Stimulated activated CD4-positive, alpha-beta T cell treated with anti-CD3 and anti-CD28 coated beads, Interleukin-2, amount 100 ng/mL, for 4 hours (primary cell): ENCODE measurements at places on chromosomes 6 and 20.

- no peak for DNase-seq
Observed at GRCh38 chr20:63212792-63213191, 3.1 kb downstream of the YTHDF1 start.

GRCh38 chr6:33610067-33610466 lies 11.1 kb upstream of the ITPR3 start:
- no peak for DNase-seq

DNA sequence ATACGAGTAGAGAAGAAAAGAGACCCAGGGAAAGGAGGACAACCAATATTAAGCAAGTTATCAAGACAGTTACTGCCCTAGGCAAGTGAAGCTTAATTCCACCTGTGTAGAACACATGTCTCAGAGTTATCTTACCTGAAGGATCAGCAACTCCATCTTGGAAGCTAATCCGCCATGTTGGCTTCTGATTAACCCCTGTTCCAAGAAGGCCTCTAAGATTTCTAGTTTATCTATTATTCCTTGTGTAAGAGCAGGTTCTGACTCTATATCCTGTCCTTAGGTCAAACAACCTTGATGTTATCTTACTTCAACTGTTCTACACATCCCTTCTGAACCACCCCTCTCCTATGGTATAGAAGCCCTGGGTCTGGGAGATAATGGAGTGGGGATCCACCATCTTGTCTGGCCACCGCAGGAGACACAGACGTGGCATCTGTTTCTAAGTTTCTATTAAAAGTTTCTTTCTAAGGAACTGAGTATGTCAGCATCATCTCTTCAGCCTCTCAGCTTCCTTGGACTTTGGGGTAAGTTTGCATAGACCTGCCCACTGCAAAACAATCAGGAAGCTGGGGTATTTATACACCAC lies 27.7 kb upstream of the PTPN1 start:
- DNase-seq: no peak

GRCh38 chr6:163329991-163330390 lies 84.5 kb upstream of the QKI start:
- no peak for DNase-seq

DNA sequence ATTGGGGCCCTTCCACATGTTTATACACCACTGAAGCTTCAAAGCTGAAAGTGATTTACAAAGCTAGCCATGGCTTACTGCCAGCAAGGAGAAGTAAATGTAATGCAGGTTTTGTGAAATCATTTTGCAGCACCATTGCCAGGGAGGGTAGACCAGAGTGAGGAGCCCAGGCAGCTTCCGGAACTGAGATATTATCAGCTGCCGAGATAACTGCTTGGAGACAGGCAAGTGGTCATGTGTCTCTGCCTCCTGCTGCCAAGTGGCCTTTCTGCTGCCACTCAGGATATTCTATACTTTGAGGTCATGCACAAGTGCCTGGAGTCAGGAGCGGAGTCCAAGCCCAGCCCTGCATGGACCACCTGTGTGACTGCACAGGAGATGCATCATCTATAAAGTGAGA lies 160.2 kb downstream of the SYNDIG1 start:
- DNase-seq: no peak

GRCh38 chr6:168082860-168083513 lies 4.0 kb upstream of the FRMD1 start:
- DNase-seq: no peak

- DNase-seq: no peak
Observed at GRCh38 chr6:54071821-54072340, 39.4 kb upstream of the MLIP start.

DNA sequence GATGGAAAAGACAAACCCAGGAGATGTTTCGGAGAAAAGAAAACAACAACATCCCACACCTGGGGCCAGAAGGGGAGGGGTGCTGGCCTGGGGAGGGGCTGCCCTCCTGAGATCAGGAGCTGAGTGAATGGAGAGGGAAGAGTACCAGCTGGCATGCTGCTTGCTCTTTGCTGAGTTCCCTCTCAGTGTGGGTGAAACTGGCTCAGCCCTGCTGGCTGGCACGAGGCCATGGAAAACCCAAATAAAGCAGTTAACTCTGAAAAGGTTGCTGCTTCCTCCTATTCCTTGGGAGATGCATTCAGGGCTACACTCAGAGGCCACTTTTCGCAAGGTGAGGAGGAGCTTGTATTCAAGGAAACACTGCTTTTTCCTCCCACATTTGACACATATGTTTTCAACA lies 8.0 kb upstream of the KCNK16 start:
- DNase-seq: no peak

- DNase-seq: no peak
Observed at GRCh38 chr6:70860045-70860444, 96.8 kb downstream of the B3GAT2 start.

GRCh38 chr6:71045296-71045695 lies 88.4 kb upstream of the B3GAT2 start:
- no peak for DNase-seq

GRCh38 chr20:12984863-12985262 lies 23.9 kb upstream of the SPTLC3 start:
- DNase-seq: no peak

GRCh38 chr6:71334768-71335167 lies 46.2 kb downstream of the OGFRL1 start:
- DNase-seq: no peak

GRCh38 chr6:337805-338368 lies 45.6 kb downstream of the DUSP22 start:
- DNase-seq: peak; percentile 24

DNA sequence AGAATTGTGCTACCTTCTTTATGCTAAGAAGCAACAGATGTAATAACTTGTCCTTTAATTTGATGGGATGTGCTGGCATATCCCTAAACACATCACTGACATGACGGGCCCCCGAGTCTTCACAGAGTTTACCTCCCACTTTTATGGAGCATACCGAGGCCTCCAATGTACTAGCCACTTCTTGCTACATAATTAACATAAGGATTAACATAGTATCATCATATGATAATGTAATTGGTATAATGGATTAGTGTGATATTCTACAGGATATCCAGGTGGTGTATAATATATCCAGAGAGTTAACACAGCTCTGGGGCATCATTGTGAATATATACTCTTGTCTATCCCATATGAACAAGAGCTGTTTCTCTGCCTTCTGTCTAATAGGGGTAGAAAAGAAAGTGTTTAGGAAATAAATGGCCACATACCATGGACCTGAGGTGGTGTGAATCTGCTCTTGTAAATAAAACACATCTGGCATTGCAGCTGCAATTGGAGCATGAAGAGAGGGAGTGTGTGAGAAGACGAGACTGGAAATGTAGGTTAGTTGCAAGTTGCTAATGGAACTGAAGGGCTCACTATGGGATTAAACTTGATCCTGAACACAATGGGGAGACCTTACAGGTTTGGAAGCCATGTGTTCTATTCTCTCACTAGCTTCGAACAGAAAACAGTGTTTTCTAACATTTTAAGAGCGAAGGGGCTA lies 102.3 kb downstream of the IYD start:
- DNase-seq: no peak

GRCh38 chr6:18053078-18053477 lies 65.6 kb upstream of the KIF13A start:
- DNase-seq: no peak

DNA sequence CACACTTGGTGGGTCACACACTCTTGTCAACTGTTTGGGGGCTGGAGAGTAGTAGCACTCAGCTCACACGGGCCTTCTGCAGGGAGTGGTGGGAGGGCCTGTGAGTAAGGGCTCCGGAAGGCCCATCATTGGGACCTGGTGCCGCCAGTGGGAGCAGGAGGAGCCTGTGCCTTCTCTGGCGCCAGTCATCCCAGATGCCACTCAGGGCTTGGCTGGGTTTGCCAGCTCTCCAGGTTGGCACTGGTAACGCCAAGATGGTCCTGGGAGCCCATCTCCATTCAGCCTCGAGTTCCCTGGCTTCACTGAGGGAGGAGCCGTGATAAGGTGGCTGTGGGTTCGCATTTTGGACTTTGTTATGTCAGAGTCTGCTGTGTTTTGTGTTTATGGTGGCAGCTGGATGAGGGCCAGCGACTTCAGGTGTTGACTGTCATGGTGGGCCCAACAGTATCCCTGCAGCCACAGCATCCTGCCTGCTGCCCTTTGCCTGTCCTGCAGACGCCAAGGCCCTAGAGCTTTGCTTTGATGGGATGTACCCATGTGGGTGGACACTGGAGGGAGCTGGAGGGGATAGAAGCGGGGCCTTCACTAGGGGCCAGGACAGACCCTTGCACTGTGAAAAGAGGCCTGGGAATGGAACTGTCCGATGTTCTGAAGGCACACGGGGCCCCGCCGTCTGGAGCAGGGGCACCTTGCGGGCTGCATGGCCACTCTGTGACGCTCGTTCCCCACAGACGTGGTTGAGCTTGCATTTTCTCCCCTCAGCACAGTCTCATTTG lies 13.3 kb upstream of the DNAJC5 start:
- no peak for DNase-seq

DNA sequence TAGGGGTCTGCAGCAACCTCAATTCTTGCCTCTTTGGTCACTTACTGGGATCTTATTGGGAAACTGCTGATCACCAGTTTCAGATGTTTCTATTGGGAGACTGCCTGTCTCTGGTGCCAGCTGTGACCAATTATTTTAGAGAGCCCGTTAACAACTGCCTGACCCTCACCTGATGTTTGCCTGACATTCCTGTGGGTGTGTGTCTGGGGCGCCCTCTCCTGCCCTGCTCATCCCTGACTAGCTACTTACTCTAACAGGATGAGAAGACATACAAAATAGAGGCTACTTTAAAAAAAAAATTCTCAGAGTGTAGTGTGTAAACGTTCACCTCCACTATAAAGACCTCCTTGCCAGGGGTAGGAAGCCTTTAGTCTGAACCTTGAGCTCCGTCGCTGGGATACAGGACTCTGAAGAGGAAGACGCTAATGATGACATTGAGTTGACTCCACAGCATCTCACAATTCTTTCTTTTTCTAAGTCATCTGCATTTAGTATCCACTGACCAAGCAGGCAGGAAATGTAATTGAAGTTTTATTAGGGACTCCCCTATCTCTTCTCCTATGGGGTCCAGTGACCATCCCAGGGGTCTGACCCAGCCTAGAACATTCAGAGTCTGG lies 54.6 kb upstream of the DDR1 start:
- no peak for DNase-seq

DNA sequence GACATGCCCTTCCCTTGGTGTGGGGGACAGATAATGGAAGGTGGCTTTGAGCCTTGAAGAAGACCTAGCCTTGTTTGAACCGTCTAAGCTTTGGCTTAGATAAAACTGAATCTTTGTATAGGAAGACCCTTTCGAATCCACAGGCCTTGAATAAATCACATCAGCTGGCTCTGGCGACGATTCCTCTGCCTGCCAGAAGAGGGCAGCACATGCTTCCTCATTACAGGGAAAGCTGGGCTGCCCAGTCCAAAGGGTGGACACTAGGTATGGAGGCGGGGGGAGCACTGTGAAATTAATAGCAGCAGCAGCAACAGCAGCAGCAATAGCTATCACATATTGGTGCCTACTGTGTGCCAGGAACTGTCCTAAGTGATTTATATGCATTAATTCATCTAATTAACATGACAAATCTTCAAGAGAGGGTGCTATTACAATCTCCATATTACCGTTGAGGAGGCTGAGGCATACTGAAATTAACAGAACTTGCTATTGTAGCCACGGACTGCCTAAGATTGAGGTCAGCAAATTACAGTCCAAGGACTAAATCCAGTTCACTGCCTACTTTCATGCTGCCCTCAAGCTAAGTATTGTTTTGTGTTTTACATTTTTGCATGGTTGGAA lies 85.1 kb downstream of the CLIC5 start:
- peak; percentile 21 for DNase-seq

DNA sequence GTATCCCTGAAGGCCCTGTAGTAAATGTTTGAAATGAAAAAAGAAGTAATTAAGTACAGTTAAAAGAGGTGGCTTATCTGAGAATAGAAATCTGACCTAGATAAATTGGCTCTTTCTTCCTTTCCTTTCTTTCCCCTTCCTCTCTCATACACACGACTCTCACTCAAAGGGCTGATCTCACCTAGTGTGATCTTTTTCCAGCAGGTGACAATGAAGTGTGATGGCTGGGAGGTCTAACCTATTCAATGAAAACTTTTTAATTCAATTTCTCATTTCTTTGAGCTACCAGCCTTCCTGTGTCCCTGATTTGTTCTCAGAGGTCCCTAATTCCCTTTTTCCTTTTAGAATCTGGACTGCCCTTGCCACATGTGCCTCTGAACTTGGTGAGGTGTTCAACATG lies 118.0 kb upstream of the RIMS1 start:
- DNase-seq: no peak

GRCh38 chr20:2761885-2762284 lies 38.5 kb downstream of the CPXM1 start:
- DNase-seq: no peak

DNA sequence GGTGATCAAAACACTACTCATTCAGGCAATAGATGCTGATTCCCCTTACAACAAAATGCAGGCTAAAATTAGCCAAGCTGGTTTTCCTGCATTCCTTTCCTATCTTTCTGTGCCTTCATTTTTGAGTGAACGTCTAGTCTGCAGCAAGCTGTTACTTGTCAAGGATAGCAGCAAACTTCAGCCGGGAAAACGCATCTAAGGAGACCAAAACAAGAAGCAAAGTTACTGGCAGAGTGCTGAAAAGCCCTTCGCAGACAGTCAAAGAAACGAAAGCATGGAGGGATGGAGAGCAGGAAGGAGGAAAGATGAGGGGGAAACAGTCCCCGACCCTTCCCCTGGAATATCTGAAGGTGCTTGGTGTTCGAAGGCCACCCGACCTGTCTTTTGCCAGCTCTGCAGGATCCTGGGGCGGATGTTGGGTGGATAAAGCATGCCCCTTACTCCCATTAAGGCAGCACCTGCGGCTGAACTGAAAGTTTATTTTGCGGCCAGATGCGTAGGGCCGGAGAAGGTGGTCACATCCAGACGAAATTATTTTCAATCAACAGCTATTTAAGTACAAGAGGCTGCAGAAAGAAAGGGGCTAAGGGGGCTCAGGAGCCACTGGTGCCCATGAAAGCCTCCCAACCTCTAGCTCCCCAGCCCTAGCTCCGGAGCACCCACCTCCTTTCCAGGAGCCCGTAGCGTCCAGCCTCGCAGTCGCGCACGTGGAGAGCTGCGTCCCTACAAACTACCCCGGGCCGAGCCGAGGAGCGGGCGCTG lies 538 bp downstream of the FERMT1 start:
- DNase-seq: no peak

- no peak for DNase-seq
Observed at GRCh38 chr20:5719861-5720403, 30.3 kb upstream of the SHLD1 start.

DNA sequence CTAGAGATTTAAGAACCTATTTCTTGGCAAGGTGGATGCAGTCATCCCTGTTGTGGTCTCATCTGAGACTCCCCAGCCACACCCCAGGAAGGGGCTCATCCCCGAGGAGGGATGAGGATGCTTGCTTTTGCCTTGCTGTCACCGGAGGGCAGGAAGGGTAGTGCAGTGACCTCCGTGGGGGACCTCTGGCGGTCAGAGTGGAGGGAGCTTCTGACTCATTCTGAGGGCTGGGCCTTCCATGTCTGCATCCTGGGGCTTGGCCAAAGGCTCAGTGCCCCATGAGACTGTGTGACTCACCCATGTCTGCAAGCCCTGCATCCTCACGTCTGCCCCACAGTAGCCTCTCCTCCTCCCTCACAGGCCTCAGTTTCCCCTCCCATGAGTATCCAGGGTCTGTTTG lies 38.7 kb downstream of the UQCC2 start:
- no peak for DNase-seq
